NCI-H1694 treated with DMSO at 0.1 percent for 48 hours (cell line): ENCODE measurements at places on chromosomes 1 and 21.

DNA sequence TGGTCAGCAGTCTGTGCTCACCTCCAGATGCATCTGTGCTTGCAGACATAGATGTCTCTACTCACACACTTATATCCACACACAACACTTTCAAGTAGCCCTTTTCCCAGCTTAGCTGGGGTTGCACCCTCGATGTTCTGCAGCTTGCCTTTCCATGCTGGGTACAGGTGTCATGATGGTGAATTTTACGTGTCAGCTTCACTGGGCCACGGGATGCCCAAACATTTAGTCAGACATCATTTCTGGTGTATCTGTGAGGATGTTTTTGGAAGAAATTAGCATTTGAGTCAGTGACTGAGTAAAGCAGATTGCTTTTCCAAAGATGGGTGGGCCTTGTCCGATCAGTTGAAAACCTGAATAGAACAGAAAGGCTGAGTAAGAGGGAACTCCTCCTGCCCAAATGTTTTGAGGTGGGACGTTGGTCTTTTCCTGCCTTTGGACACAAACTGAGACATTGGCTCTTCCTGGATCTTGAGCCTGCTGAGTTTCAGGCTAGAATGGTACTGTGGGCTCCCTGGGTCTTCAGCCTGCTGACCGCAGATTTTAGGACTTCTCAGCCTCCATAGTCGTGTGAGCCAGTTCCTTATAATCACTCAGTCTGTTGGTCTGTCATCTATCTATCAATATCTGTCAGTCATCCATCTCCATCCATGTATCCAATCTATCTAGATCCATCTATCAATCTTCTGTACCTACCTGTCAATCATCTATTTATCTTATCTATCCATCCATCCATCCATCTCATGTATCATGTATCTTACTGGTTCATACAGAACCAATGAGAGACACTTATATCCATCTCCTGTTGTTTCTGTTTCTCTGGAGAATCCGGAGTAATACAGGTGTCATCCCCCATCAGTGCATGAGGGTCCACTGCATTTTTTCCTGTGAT is 12.7 kb upstream of the OBSCN start:
- no peak for DNase-seq

DNA sequence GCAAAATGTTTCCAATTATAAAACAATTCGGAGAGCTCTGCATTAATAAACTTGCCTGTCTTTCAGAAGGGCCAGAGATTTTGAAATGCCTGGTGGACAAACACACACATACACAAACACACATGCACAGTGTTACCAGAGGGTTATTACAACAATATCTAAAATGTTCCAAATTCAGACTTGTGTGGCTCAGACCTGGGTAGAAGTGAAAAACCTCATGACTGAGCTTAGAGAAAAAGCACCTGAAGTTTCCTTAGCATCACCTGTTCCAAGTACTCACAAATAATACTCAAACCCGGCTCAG is 247.9 kb downstream of the FOXD2 start:
- no peak for DNase-seq

- DNase-seq, result peak; percentile 16
These were observed 113.8 kb downstream of the CASZ1 start for GRCh38 chr1:10682449-10683309.

- DNase-seq, result no peak
These were observed 18.8 kb upstream of the LHX4 start for GRCh38 chr1:180211156-180211859.

DNA sequence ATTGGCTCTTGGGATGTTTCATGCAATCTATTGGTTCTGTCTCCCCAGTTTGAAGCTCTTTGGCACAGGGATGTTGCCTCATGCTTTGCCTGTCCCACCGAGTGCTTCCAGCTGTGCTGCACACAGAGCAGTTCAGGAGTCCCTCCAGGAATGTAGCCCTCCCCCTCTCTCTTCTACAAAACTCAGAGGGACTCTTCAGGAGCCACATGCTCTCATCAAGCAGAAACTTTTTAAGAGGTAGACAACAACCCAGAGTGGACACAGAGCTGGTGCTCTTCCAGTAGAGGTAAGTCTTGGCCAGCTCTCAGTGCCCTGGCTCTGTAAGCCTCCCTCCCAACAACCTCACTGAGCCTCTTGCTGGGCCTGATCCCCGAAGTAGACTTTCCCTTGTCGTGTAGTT is 11.6 kb upstream of the ZNF697 start:
- DNase-seq, result no peak

- DNase-seq, result peak; percentile 69
These were observed 64.8 kb upstream of the WNT4 start for GRCh38 chr1:22207511-22208267.

GRCh38 chr1:2914702-2915101 is 106.6 kb upstream of the ACTRT2 start:
- no peak for DNase-seq

- DNase-seq, result no peak
These were observed 41.6 kb downstream of the MFSD2A start for GRCh38 chr1:39996396-39997004.

GRCh38 chr21:42216726-42217572 is 2.0 kb upstream of the ABCG1 start:
- DNase-seq, result no peak

- DNase-seq, result no peak
These were observed 210.9 kb downstream of the LTN1 start for GRCh38 chr21:28781602-28782276.

- DNase-seq, result no peak
These were observed 28.3 kb downstream of the PDE4B start for GRCh38 chr1:65820983-65821382.

GRCh38 chr21:28148400-28149064 is 844.1 kb downstream of the LTN1 start:
- DNase-seq, result no peak

- no peak for DNase-seq
These were observed 73.4 kb downstream of the PLPPR5 start for GRCh38 chr1:98931128-98931835.

GRCh38 chr21:35005560-35006224 is 43.4 kb downstream of the RUNX1 start:
- no peak for DNase-seq

DNA sequence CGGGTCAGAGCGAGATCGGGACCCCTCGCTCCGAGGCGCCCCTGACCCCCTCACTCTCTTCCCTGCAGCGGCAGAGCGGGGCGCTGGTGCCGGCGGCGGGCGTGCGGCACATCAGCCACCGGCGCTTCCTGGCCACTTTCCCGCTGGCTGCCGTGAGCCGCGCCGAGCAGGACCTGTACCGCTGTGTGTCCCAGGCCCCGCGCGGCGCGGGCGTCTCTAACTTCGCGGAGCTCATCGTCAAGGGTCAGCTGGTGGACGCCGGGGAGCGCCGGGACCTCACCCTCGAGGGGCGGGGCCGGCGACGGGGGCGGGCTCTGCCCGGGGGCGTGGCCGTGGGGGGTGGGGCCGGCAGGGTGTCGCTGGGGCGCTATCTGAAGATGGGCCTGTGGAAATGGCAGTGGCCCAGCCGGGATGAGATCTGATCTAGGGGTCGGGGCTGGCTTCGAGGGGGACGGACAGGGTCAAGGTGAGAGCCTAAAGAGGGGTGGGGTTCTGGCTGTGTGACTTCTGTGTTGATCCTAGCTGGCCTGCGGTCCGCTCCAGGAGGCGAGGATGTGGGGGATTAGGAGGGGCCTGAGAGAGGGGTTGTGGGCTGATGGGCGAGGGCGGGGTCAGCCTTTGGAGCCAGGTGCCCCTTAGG is 23.6 kb downstream of the PTPRU start:
- DNase-seq, result no peak

GRCh38 chr1:100575406-100575805 is 37.5 kb downstream of the GPR88 start:
- DNase-seq, result no peak

DNA sequence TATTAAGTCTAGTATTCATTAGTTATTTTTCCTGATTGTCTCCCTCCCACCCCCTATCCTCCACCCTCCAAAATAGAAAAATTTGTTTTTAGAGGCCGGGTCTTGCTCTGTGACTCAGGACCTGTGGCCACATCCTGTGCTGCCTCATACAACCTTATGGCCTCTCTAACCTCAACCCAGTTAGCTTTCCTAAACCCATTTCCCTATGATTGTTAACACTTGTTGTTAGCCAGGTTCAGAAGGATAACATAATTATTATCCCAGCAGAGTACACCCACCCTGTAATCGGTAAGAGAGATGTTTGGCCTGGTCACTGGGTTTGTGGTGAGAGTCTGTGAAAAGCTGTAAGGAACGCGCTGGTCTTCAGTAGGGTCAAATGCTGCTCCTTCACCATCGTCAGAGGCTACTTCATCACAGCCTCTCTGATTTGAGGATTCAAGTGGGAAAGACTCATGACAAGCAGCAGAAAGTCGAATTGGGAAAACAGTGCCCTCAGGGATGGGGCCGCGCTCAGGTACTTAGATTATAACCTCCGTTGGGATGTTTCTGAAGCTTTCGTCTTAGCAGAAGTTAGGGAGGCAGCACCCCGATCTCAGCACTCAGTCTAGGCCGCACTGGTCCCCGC is 35.9 kb upstream of the HMGN1 start:
- no peak for DNase-seq

GRCh38 chr1:107058245-107059032 is 2.0 kb downstream of the PRMT6 start:
- DNase-seq, result no peak

- no peak for DNase-seq
These were observed 710.6 kb downstream of the MATN1 start for GRCh38 chr1:30012455-30013440.

- DNase-seq, result no peak
These were observed 32.4 kb upstream of the CYP4A22 start for GRCh38 chr1:47104816-47105215.

GRCh38 chr1:238606896-238607295 is 716.2 kb upstream of the ZP4 start:
- no peak for DNase-seq

DNA sequence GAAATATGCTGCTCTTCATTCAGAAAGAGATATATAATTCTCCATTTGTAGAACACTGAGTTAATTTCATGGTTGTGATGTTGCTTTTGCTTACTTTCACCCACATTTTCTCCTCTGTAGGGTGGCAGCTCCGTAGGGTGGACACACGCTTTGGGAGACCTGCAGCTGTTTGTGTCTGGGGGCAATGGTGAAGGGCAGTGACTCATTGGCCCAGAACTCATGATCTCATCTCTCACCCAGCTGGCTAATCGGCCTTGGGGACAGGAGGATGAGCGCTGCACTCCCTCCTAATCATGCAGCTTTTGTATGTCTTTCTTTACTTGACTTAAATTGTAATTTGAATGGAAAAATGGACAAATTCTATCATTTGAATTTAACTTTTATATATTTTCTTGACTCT is 9.6 kb downstream of the DISC1 start:
- no peak for DNase-seq

DNA sequence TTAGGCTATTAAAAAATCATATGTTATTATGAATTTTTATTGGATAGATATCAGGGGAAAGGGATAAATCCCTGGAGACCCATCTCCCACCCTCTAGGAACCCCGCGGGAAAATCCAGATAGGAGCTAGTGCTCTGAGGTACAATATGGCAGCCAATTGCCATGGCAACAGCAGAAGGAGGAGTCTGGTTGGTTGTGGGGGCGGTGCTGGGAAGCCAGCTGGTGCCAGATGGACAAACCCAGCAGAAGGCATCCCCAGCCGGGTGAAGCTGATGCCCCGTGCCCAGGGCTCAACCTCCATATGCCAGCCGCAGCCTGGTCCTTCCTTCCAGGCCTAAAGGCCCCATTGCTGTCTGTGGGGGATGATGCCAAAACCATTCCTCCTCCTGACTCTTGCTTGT is 38.3 kb downstream of the RHBG start:
- peak; percentile 99 for DNase-seq

GRCh38 chr1:182595641-182596240 is 6.7 kb upstream of the RNASEL start:
- peak; percentile 66 for DNase-seq

DNA sequence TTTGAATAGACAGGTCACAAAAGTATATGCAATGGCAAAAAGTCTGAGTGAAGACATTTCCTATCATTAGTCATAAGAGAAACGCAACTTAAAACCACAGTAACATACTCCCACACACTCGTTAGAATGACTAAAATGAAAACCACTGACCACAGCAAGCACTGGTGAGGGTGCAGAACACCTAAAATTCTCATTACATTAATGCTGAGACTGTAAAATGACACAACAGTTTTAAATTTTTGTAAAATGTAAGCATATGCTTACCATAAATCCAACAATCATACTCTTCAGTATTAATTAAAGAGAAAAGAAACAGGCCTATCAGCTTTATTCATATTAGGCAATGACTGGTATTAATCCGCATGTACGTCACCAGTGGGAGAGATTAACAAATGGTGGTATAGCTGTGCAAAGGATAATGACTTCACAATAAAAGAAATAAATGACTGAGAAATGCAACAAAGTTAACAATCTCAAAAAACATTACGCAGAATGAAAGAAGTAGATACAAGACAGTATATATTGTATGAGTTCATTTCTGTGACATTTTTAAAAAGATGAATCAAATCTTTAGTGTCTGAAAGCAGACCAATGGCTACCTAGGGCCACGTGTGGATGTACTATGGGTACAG is 253.5 kb downstream of the AKT3 start:
- no peak for DNase-seq

DNA sequence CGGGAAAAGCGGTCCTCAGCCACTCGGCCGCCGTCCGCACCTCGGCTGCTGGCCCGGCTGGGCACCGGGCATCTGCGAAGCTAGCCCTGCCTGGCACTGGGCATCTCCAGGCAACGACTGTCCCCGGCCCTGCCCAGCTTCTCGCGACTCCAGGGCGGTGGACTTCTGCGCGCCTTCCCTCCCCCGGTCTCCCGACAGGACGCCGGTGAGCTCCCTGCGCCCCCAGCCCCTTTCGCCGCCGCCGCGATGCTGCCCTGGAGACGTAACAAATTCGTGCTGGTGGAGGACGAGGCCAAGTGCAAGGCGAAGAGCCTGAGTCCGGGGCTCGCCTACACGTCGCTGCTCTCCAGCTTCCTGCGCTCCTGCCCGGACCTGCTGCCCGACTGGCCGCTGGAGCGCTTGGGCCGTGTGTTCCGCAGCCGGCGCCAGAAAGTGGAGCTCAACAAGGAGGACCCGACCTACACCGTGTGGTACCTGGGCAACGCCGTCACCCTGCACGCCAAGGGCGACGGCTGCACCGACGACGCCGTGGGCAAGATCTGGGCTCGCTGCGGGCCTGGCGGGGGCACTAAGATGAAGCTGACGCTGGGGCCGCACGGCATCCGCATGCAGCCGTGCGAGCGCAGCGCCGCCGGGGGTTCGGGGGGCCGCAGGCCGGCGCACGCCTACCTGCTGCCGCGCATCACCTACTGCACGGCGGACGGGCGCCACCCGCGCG is 514 bp downstream of the FAM43B start:
- no peak for DNase-seq
